ENCODE measurements at places on chromosomes 13 and 19. TPM values are rescaled to one million over a fixed set of nuclear protein-coding genes. Genes with fewer than 3 reads are reported as not detected.
A peak's percentile ranks its signal among the peaks of the same experiment; 100 is the strongest.

DNA sequence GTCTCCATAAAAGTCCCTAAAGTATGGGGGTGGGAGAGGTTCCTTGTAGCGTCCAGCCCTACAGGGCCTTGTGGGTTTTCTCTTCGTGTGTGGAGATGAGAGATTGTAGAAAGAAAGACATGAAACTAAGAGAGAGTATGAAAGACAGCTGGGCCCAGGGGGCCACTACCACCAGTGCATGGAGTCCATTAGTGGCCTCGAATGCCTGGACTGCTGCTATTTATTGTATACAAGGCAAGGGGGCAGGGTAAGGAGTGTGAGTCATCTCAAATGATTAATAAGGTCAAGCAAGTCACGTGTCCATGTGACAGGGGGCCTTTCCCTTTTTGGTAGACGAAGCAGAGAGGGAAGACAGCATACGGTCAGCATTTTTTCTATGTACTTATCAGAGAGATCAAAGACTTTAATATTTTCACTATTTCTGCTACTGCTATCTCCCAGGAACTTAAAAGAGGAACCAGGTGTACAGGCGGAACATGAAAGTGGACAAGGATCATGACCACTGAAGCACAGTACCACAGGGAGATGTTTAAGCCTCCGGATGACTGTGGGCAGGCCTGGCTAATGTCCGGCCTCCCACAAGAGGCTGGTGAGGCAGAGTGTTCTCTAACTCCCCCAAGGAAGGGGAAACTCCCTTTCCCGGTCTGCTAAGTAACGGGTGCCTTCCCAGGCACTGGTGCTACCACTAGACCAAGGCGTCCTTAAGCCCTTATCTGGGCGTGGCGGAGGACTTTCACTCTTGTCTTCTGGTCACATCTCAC lies 25.5 kb downstream of the FGF21 start:
- peak; percentile 30 for DNase-seq

- no peak for DNase-seq
These were observed at the start of gene PNMA8B for GRCh38 chr19:46495786-46496099. TSS of gene PNMA8B (minus strand) at chr19:46495867. CDS start at chr19:46495465, 402 bp downstream.

DNA sequence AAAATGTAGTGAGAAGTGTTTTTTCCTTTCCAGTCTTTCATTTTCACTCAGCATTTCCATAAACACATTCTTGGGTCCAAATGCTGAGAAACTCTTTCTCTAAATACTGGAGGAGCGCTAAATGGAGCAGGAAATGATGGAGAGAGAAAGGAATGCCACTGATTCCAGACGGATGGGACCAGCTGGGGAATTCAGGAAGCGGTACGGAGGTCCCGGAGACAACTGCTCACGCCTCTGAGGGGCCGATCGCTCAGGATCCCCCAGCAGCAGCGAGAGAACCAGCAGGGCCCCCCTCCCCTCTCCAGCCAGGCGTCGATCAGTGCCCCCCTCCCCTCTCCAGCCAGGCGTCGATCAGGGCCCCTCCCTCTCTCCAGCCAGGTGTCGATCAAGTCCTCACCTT lies 13.2 kb downstream of the RASA3 start:
- DNase-seq: peak; percentile 85

The LIN37 gene
- 8.9 TPM for total RNA-seq

DNA sequence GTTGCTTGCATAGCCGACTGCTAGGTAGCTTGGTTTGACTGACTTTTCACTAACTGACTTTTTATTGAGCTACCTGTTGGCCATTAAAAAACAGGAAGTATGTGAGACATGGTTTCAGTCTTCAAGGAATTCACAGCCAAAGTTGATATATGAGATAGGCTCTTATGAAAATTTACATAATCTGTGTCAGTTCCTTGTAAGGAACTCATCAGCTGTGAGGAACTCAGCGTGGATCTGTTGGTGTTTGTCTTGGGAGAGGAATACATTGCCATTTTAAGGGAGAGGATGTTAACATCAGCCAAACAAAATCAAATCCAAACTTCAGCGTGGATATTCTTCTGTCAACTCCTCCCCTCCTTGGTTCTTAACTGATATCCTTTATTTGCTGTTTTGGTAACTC lies 2.0 kb downstream of the RNF113B start:
- DNase-seq: no peak

DNA sequence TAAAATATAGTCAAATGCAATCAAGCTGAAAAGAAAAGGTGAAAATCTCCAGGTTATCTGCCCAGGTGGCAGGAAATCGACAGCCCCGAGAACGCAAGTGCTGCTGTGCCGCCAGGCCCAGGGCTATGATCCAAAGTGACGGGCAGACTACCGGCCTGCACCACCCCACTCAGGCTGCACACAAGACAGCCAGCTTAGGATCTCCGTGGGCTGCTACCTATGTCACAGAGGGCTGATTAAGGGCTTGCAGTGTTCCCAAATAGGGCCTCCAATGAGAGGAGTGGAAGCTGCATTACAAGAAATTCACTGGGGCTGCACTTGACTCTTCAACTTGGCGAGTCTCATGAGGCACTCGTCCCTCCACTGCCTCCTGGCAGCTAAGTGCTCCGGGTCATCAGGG lies 121.8 kb downstream of the CRYL1 start:
- DNase-seq: no peak

- DNase-seq: no peak
These were observed at the start of the genes PRDX2 and THSD8 for GRCh38 chr19:12801466-12802266. TSS of gene PRDX2 (minus strand) at chr19:12801800. CDS start at chr19:12801261, 539 bp downstream. TSS of gene THSD8 (plus strand) at chr19:12802069. CDS start at chr19:12802072, 3 bp downstream.

The SHANK1 gene
- 6.9 TPM for total RNA-seq

DNA sequence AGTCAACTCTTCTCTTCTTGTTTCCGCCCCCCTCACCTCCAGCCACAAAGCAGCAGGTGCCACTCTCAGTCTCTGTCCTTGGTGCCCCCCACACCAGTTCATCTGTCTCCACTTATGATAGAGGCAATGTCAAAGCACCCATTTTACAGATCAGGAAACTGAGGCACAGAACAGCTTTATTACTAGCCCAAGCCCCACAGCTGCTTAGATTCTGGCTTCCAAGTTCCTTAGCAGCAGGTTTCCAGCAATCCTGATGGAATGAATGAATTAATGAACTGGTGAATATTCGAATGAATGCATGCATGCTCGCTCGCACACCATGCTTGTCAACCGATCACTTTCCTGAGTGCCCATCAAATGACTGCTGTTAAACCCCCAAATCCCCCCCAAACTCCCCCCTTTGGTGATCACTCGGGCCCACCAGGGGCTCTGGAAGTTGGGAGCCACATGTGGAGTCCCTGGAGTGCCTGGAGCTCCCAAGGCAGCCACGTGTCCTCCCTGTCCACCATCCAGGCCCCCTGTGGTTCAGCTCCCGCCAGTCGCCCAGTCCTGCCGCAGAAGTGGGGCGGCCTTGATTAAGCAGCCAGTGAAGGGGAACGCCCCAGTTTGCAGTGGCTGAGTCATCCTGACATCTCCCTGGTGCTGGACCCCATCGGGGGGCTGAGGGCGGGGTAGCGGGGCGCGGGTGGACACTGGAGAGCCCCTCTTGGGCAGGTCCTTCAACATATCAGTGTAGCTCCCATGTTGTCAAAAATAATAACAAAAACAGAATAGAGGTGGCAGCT lies 6.8 kb downstream of the PTPRS start:
- DNase-seq: no peak

The KLK3 gene
- total RNA-seq: not detected

DNA sequence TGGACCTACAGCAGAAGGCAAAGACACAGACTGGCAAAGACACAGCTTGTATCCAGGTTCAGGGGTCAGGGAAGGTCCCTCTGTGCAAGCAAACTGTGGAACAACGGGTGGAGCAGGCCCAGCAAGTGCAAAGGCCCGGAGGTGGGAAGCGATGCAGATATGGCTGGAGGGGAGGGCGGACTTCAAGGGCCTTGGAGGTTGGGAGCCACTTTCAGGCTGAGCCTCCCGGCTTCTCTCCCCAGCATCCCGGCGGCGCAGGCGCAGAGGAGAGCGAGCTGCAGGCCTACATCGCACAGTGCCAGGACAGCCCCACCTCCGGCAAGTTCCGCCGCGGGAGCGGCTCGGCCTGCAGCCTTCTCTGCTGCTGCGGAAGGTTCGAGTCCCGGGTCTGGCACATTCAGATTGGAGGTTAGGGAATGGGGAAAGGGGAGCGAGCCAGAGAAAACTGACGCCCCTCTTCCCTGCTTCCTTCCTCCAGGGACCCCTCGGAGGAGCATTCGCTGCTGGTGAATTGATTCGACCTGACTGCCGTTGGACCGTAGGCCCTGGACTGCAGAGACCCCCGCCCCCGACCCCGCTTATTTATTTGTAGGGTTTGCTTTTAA lies 2.1 kb upstream of the PNPLA6 start:
- DNase-seq: peak; percentile 79

The KLK2 gene
- not detected for total RNA-seq

The IL12RB1 gene
- total RNA-seq: not detected

GRCh38 chr13:113646921-113647340 lies 11.1 kb downstream of the ATP4B start:
- no peak for DNase-seq

The HDGFL2 gene
- total RNA-seq: 71.3 TPM

The LILRA5 gene
- not detected for total RNA-seq

DNA sequence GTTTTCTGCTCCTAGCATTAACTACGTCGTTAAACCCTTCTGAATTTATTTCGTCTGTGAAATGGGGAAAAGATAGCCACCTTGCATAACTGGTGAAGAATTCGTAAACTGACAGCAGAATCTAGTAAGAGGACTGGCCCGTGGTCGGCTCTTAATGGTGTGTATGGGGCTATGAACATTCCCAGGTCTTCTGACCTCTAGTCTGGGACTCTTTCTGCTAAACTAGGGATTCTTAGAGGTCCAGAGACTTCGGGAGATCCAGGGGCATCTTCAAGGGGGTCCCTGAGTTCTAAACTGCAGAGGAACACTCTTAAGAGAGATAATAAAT lies 231.1 kb upstream of the SERP2 start:
- DNase-seq: no peak

The ZNF324B gene
- 5.1 TPM for total RNA-seq

- DNase-seq: no peak
These were observed 27.7 kb upstream of the DCUN1D2 start for GRCh38 chr13:113518076-113518803.

The PIH1D1 gene
- total RNA-seq: 65.6 TPM

The SYT5 gene
- 0.38 TPM for total RNA-seq

The CRB3 gene
- total RNA-seq: not detected

The ZNF98 gene
- not detected for total RNA-seq

The LRRC8E gene
- 6.6 TPM for total RNA-seq

GRCh38 chr13:97616385-97616784 lies 182.4 kb downstream of the RAP2A start:
- no peak for DNase-seq

The KLK12 gene
- total RNA-seq: not detected

All from HFFc6 (cell line).